ENCODE measurements at places on chromosomes 13 and 19.

DNA sequence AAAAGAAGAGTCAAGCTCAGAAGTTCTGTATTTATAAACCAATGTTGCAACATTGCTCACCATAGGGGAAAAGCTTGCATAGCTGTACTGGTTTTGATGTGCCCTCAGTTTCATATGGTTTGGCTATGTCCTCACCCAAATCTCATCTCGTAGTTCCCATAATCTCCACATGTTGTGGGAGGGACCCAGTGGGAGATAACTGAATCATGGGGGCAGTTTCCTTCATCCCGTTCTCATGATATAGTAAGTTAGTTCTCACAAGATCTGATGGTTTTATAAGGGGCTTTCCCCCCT lies 73.9 kb downstream of the TNFRSF19 start:
- DNase-seq: no peak

GRCh38 chr13:34764246-34764645 lies 177.8 kb upstream of the NBEA start:
- no peak for DNase-seq

GRCh38 chr19:43540381-43540780 lies 7.4 kb downstream of the ZNF575 start:
- DNase-seq: no peak

GRCh38 chr13:109743706-109744453 lies 42.5 kb downstream of the IRS2 start:
- no peak for DNase-seq

DNA sequence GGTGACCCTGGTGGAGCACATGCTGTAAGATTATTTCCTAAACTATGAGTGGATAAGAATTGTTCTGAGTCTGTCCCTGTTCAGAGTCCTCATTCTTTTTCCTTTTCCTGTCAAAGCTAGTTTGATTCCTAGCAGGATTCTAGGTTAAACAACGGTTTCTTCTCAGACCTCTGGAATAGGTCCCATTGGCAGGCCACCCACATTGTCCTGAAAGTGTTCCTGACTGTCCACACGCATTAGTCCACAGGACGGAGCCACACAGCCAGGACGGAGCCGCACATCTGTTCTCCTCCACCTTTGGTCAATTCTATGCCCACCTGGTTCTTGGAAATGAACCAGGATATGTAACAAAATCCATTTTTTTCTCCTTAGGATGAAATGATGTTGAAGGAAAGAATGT lies 46.1 kb downstream of the ANKRD10 start:
- no peak for DNase-seq

GRCh38 chr13:30148171-30148754 lies 159.1 kb downstream of the KATNAL1 start:
- no peak for DNase-seq

GRCh38 chr13:98752467-98753290 lies at the start of gene SLC15A1:
TSS of gene SLC15A1 (minus strand) at chr13:98752672. CDS start at chr13:98752598, 74 bp downstream.
- DNase-seq: no peak

GRCh38 chr19:43504426-43505185 lies at the start of gene PHLDB3:
TSS of gene PHLDB3 (minus strand) at chr19:43504746. CDS start at chr19:43504118, 628 bp downstream.
- no peak for DNase-seq

DNA sequence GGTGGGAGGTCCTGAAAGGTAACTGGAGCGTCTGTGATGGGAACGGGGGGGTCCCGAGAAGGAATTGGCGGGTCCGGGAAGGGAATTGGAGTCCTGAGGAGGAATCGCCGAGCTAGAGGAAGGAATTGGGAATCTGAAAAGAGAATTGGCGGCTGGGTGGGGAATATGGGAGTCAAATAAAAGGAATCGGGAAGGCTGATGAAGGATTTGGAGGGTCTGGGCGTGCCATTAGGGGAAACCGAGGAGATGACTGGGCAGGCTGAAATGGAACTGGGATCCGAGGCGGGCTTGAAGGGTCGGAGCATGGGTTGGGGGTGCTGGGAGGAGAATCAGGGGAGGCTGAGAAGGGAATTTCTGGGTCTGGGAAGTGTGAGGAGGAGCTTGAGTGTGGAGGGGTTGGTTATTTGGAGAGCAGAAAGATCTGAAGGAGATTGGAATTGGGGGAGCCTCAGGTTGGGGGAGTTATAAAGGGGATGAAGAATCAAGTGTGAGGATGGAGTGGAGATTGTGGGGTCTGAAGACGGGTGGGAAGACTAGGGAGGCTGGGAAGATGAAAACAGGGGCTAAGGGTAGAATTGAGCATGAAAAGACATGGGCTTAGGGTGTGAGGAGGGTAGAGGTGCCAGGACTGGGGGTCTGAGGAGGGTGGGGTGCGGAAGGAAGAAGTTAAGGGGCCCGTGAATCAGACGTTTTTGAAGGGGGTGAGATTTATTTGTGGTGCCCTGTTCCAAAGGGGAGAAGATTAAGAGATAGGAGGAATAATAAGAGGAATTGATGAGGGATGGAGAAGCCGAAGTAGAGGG lies 718 bp downstream of the ACTN4 start:
- DNase-seq: no peak

- DNase-seq: no peak
Measured at GRCh38 chr13:78376033-78376432, 227.3 kb downstream of the POU4F1 start.

DNA sequence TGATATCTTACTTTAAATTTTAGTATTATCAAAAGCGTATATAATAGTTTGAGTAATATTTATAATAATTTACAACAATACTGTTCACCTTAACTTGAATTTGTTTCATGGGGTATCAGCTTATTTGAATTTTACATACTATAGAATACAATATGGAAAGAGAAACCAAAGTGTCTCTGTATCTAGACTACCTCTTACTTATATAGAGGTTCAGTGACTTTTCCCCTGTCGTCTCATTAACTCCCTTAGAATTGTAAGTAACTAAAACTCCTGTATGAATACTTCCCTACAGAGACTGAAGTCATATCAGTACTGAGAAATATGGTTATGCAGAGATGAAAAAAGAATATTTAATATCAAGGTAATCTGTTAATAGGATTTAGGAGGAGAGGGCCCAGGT lies 26.8 kb downstream of the COG6 start:
- no peak for DNase-seq

- no peak for DNase-seq
Measured at GRCh38 chr13:56893843-56894242, 246.9 kb upstream of the PRR20A start.

DNA sequence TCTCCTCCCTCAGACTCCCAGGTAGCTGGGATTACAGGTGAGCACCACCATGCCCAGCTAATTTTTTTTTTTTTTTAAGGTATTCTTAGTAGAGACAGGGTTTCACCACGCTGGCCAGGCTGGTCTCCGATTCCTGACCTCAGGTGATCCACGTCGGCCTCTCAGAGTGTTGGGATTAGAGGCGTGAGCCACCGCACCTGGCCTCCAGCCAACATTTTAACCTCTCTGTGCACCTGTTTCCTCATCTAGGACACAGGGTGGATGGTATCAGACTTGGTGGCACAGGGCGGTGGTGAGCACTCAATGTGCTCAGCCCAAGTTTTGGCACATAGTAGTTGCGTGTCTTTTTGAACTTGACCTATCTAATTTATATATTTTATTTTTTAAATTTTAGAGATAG lies 12.5 kb downstream of the APBA3 start:
- DNase-seq: no peak

DNA sequence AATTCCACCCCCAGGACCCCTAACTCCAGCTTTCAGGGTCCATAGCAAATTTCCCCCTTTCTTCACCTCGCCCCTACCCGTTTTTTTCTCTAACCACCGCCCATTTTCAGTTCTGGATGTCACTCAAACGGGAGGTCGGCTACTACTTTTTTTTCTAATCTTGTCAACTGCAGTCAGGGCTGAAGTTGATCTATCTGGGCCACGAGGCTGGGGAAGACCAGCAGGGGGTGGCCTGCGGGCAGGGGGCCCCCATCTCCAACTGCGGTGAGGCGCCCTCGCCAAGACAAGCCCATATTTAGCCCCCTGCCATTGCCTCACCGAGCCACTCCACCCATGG lies 748 bp downstream of the LHFPL6 start:
- no peak for DNase-seq

- no peak for DNase-seq
Measured at GRCh38 chr13:75610466-75610865, 25.7 kb upstream of the LMO7 start.

DNA sequence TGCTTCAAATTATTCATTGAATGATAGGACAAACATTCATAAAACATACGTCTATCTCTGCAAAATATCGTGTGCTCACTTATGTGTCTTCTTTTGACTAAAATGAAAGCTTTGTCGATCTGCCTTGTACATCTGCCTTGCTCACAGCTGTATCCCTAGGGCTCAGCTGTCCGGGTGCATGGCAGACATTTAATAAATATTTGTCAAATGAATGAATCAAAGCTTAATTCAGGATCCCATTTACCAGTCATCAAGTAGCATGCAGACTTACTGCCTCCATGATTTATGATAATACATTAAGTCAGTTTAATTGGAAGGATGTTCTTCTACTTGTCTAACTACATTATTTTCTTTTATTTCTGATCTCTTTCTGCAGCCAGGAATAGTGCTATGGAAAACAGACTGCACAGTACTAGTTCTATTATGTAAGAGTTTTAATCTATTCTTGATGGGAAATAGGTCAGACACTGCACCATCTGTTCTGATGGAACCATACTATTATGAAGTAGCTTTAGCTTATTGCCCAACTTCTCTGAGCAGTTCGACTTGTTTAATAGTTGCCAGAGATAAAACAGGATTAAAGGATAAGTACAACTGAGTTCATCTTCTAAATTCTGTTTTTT lies 13.2 kb downstream of the SLC46A3 start:
- no peak for DNase-seq
